ENCODE measurements at places on chromosomes 1 and 21.

DNA sequence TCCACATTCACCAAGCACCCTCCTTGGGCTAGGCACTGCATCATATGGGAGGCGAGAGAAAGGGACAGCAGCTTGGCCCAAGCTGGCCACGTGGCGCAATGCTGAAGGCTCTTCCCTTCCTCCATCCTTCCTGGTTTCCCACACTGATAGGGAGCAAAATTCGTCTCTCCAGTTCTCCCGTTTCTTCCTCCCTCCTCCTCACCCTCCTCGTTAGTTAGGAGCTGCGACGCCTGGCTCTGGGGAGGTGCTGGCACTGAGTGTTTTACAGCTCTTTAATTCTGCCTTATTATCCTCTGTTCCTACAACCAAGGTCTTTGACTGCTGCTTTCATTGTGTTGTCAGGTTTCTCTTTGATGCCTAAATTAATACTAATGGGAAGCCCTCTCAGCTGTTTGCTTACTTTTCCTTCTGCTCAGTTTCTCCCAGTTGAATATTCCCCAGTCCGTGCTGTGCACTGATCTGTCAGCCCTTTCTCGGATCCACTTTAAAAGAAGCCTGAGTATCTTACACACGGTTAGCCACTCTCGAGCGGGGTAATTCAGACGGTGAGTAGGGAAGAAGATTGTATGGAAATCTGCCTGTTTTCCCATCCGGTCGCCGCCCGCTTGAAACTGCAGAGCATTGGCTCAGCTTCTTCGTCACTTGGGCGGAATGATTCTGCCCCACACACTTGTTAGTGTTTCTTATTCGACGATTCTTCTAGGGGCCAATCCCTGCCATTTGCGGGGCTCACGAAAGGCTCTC, 56.2 kb upstream of the SMYD2 start:
- no peak for DNase-seq

- DNase-seq = no peak
Measured at GRCh38 chr1:217856342-217857034, 225.3 kb downstream of the SPATA17 start.

- no peak for DNase-seq
Measured at GRCh38 chr21:42559326-42559725, 45.7 kb downstream of the SLC37A1 start.

DNA sequence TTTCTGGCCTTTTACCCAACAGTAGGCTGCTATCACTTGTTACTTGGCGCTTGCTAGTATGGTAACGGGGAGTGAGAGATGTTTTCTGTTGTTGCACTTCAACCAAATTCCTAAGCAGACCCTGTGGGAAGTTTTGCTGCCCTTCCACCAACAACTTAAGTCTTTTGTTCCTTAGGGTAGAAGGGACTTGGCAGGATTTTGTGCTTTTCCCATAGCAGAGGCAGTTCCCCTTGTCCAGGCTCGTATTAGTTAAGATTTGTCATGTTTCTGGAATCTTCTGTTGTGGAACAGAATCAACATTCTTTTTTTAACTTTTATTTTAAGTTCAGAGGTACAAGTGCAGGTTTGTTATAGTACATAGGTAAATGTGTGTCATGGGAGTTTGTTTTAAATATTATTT, 73.2 kb upstream of the SGIP1 start:
- no peak for DNase-seq

DNA sequence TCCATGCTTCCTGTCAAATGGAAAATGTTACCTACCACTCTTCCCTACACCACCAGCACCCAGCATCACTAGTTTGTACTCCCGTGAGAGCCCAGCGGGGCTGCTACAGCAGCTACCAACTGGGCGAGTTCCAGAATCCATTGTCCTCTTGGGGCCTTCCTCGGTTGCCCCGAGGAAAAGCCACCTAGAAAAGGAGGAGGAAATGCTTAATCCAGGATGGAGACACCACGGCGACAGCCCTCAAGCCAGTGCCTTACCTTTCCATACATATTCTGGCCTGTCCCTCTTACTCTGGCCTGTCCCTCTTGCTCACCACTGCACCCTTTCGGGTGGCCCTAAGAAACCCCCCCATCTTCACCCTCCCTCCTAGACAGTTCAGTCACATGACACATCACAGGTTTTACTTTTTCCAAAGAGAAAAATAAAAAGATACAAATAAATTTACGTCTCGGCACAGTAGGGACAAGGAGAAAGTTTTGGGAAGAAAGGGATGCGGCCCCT, 478 bp downstream of the RIT1 start:
- DNase-seq = no peak

GRCh38 chr1:116988248-116988647, 13.3 kb upstream of the CD101 start:
- DNase-seq = no peak

GRCh38 chr1:207355060-207355459, 33.6 kb downstream of the CD55 start:
- DNase-seq = no peak

DNA sequence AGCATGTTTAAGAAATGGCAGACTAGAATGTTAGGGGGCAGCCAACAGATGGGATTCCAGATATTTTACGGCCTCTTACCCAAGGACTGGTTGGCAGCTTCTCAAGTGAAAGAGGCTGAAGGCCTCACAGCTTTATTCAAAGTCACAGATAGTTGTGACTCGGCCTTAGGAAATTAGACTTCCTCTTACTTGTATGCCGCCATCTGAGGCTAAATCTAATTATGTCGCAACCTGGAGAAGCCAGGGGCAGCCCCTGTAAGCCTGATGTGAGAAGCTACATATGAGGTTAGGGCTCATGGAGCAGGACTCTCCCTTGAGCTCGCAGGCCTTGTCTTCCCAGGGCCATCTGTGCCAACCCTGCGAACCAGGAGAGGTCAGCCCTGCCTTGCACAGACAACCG, 352.5 kb downstream of the HHAT start:
- DNase-seq = no peak

DNA sequence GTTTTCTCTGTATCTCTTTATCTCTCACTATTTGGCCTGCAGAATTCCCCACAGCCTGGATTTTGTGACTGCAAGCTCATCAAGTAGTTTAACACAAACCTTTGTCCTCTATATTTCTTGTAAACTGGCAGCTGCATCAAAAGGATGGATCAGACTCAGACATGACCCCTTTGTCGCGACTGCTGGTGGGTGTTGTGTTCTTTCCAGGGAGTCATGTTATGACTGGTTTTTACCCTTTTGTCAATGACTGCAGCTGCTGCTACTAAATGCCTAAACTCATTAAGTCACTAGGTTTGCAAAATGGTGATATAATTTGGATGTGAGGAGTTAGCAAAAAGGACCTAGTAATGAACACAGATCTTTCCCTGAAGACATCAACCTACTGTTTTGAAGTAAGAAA, 10.2 kb upstream of the TOMM20 start:
- no peak for DNase-seq

GRCh38 chr1:51988254-51988653, 2.2 kb downstream of the RAB3B start:
- DNase-seq = no peak

DNA sequence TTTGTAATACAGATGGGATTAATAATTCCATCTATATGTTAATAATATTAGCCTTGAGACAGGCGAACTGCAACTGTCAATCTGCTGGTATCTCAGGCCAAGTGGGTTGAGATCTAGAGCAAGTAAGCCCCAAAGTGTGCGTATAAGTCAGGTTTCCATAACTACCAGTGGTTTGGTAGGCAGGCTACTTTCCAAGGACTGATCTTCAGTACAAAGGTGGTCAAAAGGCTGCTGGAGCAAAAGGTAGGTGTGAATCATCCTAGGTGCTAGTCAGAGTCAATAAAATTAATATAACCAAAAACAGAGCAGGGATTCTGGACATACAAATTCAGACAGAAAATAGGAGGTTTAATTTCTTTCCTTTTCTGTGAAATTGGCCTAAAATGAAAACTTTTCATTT, 328.0 kb downstream of the TGFB2 start:
- DNase-seq = no peak

GRCh38 chr1:217261636-217262035, 369.3 kb downstream of the GPATCH2 start:
- no peak for DNase-seq

- no peak for DNase-seq
Measured at GRCh38 chr1:25757151-25757845, 42.7 kb upstream of the SELENON start.

GRCh38 chr1:221718381-221719277, 23.3 kb downstream of the DUSP10 start:
- DNase-seq = no peak

DNA sequence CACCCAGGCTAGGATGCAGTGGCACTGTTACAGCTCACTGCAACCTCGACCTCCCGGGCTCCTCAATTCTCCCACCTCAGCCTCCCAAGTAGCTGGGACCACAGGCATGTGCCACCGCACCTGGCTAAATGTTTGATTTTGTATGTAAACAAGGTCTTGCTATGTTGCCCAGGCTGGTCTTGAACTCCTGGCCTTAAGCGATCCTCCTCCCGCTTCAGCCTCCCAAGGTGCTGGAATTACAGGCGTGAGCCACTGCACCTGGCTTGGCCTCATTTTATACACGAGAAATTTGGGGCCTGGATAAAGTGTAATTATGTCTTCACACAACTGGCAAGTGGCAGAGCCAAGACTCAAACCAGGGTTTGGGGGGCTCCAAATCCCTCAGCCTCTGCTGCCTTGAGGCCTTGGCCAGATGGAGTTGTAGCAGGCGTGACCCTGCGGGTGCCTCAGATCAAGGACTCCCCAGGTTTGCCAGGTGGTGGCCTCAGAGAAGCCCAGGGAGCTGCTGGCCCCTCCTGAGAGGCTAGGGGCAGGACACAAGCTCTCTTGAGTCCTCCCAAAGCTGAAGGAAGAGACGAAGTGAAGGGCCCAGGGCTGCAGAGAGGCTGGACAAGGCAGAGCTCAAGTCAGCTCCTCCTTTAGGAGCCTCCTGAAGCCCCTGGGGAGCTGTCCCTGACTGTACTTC, 61.7 kb downstream of the MDM4 start:
- no peak for DNase-seq

DNA sequence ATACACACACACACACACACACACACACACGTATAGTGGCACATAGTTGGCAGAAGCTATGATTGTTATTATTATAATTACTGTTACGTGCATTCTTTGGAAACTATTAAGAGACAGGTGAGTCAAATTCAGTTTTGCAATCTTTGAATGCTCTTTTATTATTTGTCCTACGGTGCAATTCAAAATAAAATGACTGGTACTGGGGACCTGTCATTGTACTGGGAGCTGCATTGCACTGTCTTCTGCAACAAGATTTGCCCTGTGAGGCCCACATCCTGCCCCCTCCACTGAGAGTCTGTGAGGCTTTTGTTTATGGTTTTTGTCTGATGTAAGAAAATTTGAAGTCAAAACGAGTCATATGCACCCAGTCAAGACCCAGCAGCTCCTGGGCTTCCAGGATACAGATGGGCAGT, 1.9 kb downstream of the LY9 start:
- DNase-seq = peak; percentile 45

DNA sequence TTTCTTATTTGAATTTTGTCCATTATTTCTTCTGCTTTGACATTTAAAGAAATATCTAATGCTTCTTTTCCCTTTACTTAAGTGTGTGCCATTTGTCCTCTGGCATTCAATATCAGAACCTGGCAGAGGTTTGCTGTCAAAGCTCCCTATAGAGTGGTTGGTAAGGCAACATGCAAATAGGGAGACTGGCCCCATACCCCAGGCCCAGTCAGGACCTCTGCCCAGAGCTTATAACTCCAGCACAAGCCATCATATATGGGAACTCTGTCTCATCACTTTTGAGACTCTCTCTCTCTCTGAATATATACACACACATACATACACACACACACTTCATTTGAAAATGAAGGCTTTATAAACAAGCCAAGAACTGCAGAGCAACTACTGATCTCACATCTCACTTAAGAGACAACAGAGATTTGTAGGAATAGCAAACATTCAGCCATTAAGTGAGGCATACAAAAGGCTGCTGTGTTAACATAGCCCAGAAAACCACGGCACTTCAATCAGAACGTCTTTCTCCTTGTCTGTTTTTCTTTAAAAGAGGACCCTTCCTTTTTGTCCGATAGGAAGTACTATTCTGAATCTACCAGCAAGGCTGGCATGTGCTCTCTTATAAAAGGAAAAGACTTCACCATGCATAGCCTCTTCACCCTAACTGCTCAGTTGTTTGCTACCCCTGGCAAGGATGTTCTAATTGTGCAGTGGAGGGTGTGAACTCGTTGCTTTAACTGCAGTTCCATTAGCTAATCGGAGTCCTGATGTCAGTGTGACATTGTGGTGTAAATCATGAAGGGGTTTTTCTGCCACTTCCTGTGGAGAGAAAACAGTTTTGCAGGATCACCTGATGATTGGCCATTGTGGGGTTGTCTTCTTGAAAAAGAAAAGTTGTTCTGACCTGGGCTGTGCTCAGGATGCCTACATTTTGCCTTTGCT, 101.7 kb downstream of the NR5A2 start:
- DNase-seq = no peak

DNA sequence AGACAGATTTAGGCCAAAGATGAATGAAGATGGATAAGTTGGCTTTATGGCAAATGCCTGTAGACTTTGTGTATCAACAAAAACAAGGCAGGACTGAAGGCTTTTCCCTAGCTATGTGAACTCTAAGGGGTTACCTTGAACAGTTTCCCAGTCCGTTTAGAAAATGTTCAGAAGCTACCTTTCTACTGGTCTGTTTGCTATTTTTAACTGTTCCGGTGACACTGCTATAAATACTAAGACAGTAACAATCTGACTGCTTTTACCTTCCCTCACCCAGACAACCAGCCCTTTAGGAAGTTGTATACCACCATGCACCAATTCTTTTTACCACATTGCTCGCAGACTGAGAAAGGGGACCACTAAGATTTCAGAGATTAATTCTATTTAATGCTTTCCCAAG, 102.2 kb downstream of the PHTF1 start:
- DNase-seq = no peak

- no peak for DNase-seq
Measured at GRCh38 chr1:93751377-93752250, 70.0 kb upstream of the BCAR3 start.

- DNase-seq = no peak
Measured at GRCh38 chr1:226666692-226667091, 72.4 kb downstream of the ITPKB start.

- no peak for DNase-seq
Measured at GRCh38 chr1:241212628-241213027, 144.4 kb downstream of the RGS7 start.

- DNase-seq = no peak
Measured at GRCh38 chr21:36966821-36967768, 626 bp upstream of the HLCS start.

GRCh38 chr1:35576061-35576765, 3.1 kb downstream of the TFAP2E start:
- DNase-seq = no peak

- DNase-seq = no peak
Measured at GRCh38 chr1:162204129-162204822, 134.8 kb downstream of the NOS1AP start.

- no peak for DNase-seq
Measured at GRCh38 chr1:185139246-185139645, 17.5 kb downstream of the TRMT1L start.

GRCh38 chr1:52139817-52140540, 1.9 kb upstream of the ZFYVE9 start:
- no peak for DNase-seq
